Activated CD4-positive, alpha-beta T cell treated with anti-CD3 and anti-CD28 coated beads for 48 hours (primary cell): ENCODE measurements at places on chromosomes 4 and X.

DNA sequence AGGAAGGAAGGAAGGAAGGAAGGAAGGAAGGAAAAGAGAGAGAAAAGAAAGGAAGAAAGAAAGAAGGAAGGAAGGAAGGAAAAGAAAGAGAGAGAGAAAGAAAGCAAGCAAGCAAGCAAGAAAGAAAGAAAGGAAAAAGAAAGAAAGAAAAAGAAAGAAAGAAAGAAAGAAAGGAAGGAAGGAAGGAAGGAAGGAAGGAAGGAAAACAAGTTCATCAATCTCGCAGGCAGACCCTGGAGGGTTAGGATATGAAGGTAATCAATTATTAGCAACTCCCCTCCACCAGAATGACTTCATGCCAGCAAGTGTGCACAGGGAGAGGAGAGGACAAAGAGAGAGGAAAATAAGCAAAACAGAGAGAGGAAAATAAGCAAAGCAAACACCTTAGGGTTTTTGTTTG is 80.2 kb downstream of the MTNR1A start:
- no peak for DNase-seq

DNA sequence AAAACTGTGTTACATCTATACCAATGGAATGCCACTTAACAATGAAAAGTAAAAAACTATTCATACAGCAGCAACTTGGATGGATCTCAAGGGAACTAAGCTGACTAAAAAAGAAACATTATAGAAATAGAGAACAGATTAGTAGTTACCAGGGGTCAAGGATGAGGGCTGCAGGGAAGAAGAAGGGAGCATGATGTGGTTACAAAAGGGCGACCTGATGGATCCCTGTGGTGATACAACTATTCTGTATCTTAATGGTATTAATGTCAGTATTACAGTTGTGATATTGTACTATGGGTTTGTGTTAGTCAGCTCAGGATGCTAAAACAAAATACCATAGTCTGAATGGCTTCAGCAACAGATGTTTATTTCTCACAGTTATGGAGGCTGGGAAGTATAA is 190.7 kb downstream of the ZNF674 start:
- no peak for DNase-seq

- no peak for DNase-seq
Measured at GRCh38 chr4:141309874-141310273, 89.2 kb downstream of the ZNF330 start.

DNA sequence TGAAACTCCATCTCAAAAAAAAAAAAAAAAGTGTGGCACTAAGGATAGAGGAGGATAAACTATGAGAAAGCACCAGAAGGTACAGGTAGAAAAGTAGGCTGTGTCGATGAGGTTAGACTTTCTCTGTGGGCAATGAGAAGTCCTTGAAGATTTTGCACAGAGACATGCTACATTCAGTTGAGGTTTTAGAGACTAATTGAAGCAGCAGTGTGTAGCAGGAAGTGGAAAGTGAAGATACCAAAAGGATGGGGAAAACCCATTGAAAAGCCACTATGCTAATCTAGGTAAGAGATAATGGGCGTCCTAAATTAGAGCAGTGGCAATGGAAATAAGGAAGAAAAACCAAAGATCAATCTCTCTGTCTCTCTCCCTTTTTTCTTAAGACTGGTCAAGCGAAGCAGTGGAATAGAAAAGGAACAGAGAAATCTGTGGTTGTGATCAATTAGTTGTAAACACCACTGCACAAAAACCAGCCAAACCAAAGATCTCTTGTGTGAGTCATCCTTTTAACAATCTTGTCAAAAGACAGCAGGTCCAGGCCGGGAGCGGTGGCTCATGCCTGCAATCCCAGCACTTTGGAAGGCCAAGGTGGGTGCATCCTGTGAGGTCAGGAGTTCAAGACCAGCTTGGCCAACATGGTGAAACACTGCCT is 3.5 kb downstream of the SPINK2 start:
- DNase-seq = peak; percentile 52

DNA sequence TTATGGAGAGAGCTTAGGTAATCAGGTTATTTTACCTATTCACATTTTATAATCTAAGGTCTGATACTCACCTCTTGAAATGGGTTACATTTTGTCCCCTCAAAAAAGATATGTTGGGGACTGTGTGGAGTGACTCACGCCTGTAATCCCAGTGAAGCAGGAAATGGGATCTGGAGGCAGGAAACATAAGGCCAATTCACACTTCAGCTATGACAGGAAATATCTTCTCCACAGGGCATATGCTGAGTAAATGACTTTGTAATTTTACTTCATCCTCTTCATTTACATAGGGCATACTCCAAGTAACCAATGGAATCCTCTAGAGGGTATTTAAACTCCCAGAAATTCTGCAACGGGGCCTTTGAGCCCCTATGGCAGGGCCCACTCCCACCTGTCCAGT is 54.8 kb upstream of the ZMAT1 start:
- DNase-seq = no peak

- DNase-seq = no peak
Measured at GRCh38 chr4:53156896-53157295, 209.0 kb downstream of the SCFD2 start.

DNA sequence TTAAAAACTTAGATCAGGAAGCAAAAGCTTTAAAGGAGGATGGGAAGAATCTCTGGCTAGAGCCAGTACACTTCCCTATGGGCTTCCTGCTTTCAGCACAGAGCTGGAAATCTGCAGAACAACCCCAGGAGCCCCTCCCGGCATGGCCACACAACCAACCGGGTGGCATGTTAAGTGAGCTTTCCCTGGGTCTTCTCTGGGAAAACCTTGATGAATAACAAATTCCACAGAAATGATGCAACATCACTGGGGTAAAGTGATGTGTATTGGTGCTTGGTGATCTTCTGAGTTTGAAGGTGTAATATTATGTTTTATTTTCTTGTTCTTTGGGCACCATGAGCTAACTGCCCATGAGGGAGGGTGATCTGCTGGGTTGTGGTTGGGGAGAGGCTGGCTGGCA is 22.1 kb downstream of the NHS start:
- DNase-seq = no peak

DNA sequence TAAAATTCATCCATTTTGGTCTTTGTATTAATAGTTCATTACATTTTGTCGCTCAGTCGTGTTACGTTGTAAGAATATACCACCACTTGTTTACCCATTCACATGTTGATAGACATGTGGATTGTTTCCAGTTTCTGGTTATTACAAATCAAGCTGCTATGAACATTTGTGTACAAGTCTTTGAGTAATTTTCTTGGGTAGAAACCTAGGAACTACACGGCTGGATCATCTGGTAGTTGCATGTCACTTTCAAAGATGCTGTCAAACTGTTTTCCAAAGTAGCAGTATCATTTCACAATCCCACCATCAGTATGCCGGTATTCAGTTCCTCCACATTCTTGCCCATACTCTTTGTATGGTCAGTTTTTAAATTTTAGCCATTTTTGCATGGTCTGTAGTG is 98.0 kb downstream of the GASK1B start:
- DNase-seq = no peak

GRCh38 chrX:104668550-104668949 is 102.6 kb downstream of the IL1RAPL2 start:
- DNase-seq = no peak

GRCh38 chr4:156892805-156893204 is 78.8 kb downstream of the PDGFC start:
- no peak for DNase-seq

GRCh38 chr4:159197260-159197884 is 94.5 kb downstream of the RAPGEF2 start:
- no peak for DNase-seq

- no peak for DNase-seq
Measured at GRCh38 chr4:101307899-101308298, 39.4 kb downstream of the PPP3CA start.

DNA sequence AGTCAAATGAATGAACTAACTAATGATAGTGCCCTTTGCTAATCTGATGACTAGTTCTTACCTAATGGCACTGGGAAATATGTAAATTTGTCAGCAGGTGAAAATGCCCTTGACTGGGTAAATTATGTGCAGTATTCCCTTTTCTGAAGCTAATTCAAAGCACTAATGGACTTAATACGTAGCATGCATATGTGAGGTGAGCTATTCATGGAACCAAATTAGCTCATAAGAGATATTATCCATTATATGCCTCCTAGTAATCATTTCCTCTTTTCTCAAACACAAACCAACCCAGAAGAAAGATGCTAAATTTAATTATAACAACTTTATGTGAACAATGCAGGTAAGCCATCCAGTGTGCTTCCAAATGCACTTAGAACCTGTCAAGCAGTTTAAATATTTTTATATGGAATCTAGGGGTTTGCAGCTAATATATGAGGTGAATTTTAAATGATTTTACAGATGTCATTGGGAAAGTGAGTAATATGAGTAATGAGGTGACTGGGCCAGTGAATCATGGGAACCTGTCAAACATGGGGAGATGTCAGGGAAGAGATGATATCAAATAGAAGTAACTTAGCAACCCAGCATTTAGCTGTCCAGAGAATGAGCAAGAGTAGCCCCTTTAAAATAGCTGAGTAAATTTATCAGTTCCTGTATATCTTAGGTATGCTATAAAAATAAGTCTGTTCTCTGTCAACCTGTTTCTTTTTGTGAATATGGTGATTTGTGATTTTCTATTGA is 315.0 kb downstream of the AFF2 start:
- no peak for DNase-seq

GRCh38 chr4:28548136-28548535 is 1687.5 kb downstream of the STIM2 start:
- no peak for DNase-seq

DNA sequence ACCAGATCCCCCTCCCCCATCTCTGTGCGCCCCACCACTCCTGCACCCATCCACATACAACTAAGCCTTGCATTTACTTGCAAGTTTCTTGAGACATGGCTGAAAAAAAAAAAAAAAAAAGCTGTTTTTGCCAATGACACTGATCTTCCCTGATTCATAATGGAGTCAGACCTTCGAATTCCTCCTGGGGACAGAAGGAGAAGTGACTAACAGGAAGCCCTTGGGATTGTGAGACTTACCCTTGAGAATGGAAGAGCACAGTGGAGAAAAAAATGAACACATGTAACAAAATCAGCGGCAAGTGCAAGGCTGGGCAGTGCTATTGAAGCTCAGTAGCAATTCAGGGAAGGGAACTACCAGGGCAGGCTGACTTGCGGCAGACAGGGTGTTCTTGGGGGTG is 288.4 kb downstream of the BCOR start:
- DNase-seq = no peak

DNA sequence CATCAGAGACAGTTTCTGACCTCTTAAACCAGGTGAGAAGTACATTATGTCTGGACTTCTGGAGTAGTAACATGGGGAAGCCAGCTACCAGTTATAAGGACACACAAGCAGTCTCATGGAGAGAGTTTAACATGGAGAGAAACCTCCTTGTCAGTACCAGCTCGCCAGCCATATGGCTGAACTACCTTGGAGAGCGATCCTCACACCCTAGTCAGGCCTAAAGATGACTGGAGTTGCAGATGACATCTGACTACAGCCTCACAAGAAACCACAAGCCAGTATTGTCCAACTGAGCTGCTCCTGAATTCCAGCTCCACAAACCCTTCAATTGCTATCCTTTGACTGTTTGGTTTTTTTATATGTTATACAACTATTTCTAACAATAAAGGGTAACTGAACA is 49.8 kb downstream of the PDHA2 start:
- DNase-seq = no peak

- DNase-seq = no peak
Measured at GRCh38 chr4:76665153-76665552, 230.1 kb downstream of the SHROOM3 start.

- no peak for DNase-seq
Measured at GRCh38 chr4:154984148-154984547, 203.1 kb downstream of the RBM46 start.

DNA sequence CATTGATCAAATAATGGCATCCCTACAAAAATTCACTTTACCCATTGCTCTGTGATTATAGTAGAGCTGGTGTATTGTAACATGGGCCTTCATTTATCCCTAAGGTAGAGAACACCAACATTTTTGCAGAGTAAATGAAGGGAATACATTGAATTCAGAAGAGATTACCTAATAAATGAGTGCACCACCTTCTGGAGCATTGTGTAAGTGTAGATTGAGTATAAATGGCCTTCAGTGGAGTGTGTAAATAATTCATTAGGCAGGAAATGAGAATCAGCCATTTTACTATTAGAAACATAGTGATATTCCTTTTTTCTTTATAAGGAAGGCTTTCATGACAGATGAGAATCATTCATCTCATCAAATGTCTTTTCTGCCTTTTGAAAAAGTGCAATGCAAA is 155.8 kb downstream of the FAM47B start:
- no peak for DNase-seq

DNA sequence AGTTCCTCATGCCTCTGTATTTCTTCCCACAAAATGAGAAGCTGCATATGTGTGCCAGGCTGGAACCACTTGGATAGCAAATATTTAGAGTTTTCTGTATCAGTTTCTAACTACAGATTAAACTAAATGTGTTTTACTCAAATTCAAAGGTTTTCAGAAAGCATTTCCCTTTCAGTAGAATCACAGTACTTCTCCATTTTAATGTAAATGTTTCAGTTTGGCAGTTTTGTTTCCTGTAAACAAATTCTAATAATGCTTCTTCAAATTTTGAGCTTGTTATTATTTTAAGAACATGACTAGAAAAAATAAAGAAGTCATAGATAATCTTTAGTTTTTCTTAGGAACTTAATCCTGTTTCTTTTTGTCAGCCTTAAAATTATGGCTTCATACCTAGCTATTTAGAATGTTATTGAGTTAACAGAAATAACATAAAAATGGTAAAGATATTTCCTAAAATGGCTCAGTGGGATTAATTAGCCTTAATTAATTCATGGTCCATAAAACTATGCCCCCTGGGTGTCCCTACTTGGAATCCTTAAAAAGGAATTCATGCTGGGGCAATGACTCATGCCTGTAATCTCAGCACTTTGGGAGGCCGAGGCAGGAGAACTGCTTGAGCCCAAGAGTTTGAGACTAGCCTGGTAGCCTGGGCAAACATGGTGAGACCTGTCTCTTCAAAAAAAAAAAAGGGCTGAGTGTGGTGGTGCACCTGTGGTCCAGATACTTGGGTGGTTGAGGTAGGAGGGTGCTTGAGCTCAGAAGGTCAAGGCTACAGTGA is 83.8 kb upstream of the GPR34 start:
- DNase-seq = no peak

GRCh38 chr4:145936142-145936996 is 2.3 kb downstream of the ZNF827 start:
- DNase-seq = peak; percentile 70

GRCh38 chr4:167838686-167839085 is 253.7 kb upstream of the ANXA10 start:
- no peak for DNase-seq

DNA sequence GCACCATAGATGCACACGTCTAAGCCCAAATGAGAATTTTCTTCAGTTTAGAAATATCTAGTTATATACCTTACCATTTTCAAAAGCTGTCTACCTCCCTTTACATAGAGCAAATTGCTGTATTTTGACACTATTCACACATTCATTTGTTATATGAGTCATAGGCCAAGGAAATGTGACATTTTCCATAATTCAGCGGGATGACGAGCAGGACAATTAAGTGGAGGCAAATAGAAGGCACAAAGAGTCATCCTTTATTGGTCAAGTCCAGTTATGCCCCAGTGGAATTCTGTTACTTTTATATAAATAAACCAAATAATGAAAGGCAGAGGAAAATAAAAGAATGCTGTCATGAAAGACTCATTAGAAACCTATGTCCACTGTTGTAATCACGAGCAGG is 27.9 kb downstream of the FGF13 start:
- DNase-seq = no peak

GRCh38 chr4:158913766-158914165 is 144.9 kb downstream of the FNIP2 start:
- no peak for DNase-seq
